ENCODE measurements at places on chromosomes 1 and 21.

GRCh38 chr1:111598544-111598943 lies 21.0 kb upstream of the RAP1A start:
- no peak for DNase-seq

DNA sequence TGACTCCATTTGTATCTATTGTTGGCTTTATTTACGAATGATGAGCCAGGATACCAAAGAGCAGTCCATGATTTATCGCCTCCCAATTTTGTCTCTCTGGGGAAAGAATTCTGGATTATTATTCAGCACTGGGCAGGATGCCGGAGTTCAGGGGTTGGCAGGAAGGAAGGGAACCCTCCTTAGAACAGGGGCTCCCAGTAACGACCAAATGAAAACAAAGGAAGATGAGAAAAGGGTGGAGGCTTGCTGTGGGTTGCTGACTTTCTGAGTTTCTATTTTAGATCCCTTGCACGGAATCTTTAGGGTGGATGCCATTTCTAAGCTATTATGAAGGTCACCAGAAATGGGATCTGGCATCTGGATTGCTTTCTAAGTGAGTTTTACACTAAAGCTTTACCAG lies 231.2 kb upstream of the LYPLAL1 start:
- no peak for DNase-seq

DNA sequence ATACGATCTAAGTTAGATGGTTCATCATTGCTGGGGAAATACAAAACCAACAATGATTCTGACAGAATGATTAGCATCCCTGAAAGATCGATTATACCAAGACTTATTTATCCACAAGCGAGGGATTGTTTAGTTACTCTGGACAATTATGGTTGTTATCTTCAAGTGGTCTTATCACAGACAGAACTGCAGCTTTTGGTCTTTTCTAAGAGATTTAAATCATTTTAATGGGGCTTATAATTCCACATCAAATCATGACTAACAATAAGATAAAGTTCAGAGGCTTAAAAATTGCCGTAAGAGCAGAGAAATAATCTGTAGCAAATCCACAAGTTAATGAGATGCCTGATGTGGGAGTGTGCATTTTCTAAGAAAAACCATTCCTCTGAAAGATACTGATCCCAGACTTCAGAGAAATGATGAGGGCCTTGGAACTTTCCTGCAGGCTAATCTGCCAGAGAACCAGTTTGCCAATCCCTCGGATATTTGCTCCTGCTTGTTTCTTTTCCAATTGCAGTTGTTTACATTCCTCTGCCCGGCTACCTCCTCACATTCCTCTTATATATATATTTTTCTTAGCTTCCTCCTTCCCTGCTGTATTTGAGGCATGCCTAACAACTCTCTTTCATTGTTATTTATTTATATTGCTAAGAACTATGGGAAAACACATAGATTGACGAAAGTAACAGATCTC lies 134.8 kb downstream of the BACH1 start:
- DNase-seq = no peak

DNA sequence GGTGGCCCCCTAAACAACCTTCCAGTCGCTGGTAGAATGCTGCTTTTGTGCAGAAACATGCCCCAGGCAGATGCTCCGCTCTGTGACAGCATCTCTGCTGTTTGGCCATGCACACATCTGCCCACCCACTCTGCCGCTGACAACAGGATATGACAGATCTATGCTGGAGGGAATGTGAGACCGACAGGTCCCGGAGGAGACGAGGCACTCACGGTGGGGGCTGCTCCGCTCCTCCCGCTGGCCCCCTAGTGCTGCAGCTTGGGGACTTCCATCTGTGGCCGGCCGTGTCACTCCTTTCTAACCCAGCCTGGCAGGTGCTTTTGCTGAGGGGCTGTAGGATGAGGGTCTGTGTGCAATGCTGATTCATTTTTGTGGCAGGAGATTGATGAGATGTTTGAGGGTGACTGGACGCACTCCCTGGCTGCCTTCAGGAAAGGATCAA lies 49.1 kb upstream of the DMRTB1 start:
- no peak for DNase-seq

GRCh38 chr1:42210421-42211133 lies 46.0 kb upstream of the GUCA2A start:
- no peak for DNase-seq

DNA sequence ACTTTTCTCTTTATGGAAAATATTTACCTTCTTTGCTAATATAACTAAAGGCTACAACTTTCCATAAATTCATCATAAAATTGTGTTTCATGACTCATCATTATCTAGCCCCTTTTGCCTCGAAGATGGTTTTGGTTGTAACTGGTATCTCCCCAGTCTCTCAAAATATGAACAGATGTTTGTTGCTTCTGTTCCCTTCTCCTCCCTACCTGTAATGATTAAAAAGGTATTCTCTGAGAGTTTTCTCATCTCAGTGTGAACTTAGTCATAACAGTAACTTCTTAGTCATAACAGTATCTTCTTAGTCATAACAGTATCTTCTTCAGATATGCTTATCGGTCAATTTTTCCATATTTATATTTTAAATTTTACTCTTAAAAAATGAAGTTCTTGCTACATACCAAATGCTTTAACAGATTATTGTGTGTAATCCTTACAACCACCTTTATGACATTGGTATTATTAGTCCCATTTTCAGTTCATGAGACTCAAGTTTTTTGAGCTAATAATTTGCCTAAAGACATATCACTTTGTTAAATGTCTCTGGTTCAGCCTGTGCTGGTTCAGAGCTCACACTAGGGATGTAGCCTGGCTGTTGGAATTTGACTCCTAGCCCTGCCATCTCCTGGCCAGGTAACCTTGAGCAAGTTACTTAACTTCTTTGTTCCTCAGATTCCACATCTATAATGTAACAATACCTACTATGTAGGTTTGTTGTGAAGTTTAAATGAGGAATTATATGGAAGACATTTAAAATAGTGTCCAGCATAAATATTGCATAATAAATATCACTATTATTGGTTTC lies 32.6 kb downstream of the ATP1B1 start:
- DNase-seq = no peak

GRCh38 chr1:109885589-109885988 lies 25.1 kb upstream of the CSF1 start:
- no peak for DNase-seq

DNA sequence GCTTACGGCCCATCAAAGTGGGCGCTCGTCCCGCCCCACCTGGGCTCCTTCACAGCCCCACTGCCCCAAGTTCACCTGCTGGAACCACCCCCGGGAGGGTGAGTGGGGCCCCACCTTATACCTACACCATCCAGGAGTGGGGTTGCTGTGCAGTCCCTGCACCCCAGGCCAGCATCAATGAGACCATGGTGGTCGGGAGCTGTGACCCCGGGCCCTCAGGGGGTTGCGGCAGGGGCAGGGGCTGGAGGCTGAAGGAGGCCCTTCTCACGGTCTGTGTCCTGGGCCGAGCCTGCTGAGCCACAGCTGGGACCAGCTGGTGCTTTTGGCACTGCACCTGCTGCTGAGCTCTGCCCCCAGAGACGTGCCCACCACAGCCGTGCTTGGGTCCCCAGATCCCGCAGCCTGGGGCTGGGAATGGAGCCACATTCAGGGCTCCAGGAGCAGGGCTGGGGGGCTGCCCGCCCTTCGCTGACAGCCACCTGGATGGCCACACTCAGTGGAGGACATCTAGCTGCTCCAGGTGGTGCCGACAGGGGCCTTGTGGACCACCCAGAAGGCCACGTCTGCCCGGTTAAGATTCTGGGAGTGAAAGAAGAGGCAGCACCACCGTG lies 17.4 kb downstream of the ACTRT2 start:
- no peak for DNase-seq

- no peak for DNase-seq
These were observed 206.7 kb upstream of the C1orf174 start for GRCh38 chr1:4106731-4107130.

- DNase-seq = no peak
These were observed 19.5 kb downstream of the UBASH3A start for GRCh38 chr21:42423197-42423675.

DNA sequence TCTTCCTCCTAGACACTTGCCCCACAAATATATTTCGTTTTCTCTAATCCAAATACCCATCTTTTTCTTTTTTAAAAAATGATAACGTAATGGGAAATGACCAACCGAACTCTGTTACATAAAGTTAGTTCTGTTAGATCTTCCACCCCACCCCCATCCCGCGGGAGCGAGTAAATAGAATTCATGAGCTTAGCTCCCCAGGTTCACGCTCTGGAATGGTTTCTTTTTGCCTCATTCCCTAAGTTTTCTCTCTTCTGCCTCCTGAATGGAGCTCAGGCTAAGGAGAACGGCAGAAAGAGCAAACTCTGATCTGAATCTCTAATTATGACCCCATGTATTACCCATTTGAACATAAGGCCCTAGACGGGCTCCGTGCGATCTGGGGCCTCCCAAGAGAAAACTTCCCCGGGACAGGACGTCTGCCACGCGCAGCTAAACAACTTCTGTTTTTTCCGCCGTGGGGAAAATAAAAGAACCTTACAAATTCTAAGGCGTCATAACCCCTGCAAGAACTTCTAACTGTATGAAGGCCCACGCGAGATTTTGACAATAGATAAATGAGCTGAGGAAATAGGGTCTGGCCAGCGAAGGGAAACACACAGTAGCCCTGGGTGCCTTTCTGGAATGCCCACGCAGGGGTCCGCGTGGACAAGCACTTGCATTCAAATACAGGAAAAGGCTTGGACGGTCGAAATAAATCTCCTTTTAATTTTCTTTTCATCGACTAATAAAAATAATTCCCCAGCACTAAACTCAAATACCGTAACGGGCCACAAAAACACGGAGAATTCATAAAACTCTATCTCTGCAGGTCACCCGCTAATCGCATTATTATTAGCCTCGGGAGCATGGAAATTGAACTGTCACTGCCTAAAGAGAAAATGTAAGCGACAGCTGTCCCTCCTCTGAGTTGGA lies 2.2 kb downstream of the TBX15 start:
- no peak for DNase-seq

GRCh38 chr1:111735858-111736544 lies 3.2 kb downstream of the INKA2 start:
- DNase-seq = peak; percentile 28

DNA sequence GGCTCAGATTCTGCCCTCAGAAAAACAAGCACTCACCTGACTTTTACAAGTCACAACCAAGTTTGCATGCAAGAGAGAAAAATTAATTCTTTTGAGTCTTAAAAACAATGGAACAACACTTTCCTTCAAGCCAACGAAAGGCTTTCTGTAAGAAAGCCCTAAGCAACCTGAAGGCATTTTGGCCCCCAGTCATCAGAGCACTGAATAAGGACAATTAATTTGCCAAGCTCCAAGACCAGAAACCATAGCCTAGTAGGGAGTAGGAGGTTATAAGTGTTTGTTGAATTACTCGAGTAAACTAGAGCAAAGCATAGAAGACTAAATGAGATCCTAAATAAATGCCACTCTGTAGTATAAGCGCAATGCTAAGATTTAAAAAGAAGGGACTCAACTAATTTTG lies 4.7 kb downstream of the TGFBR3 start:
- no peak for DNase-seq

DNA sequence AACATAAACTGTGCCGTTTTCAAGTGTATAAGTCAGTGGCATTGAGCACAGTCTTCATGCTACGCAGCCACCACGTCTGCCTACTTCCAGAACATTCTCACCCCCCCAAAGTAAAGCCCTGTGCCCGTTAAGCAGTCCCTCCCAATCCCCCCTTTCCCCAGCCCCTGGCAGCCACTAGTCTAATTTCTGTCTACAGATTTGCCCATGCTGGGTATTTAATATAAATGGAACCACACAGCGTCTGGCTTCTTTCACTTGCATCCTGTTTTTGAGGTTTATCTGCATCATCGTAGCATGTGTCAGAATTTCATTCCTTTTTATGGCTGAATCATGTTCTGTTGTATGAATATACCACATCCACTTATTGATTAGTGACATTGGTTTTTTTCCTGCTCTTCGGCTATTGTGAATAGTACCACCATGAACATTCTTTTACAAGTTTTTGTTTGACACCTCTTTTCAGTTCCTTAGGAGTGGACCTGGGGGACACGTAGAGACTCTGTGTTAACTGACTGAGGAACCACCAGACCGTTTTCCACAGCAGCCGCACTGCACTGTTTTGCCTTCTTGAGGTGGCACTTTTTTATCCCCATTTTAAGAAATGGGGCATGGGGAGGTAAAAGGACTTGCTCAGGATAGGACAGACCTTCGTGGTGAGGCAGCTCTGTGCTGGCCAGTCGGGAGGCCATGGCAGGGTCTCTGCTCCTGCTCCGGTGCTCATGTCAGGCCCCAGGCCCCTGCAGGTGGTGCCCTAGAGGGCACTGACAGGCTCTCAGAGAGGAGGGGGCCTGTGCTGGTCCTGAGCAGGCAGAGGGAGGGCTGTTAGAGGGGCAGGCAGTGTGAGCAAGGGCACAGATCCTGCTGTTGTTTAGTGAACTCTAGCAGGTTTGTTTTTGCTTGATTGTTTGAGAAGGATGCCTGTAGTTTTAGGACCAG lies 123.8 kb downstream of the PCBP3 start:
- DNase-seq = no peak

DNA sequence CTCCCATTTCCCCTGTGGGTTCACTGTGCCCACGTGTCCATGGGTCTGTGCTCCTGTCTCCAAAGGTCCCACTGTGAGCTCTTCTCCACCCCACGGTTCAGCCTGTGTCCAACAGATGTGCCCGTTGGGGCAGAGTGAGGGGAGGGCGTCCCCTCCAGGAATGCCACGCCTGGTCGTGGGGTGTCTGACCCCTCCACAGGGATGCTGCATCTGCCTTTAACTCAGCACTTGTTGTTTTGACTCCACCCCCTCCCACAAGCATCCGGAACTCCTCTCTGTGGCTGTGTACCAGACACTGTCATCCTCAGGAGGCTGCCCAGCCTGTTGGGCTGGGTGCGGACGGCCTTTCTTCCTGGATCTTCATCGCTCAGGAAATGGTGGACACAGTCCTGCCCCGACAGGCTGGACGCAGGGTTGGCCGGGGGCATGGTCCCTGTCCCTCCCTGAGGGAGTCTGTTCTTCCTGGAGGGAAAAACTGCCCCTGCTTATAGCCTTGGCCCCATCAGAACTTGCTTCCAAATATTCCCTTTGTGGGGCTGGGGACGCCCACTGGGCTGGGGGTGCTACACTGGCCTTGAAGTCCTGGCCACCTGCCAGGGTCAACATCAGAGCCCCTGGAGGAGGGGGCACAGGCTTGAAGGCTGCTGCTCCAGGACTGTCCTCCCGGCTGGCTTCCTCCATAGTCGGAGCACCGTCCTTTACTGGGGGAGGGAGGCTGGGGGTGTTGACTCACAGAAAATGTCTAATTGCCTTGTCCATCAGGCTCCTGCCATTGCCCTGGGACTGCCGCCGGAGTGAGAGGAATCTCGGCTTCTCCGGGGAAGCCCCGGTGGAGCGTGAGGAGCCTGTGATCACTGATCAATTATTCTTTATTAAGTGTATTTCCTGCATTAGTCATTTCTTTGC lies 182.0 kb upstream of the C1orf174 start:
- no peak for DNase-seq

DNA sequence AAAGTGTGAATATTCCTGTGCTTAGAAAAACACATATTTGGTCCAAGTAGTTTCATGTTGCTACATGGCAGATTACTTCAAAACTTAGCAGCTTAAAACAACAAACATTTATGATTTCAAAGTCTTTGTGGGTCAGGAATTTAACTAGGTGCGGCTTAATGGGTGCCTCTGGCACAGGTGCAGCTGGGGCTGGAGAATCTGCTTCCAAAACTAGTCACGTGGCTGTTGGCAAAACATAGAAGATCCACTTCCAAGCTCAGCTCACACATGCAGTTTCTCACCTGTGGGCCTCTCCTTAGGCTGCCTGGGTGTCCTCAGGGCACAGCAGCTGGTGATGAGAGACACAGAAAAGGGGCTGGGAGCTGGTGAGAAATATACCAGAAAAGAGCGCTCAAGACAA lies 263.4 kb downstream of the TTLL7 start:
- DNase-seq = no peak
